ENCODE measurements at places on chromosomes 3 and 15. TPM values are rescaled to one million over a fixed set of nuclear protein-coding genes. Genes with fewer than 3 reads are reported as not detected.

DNA sequence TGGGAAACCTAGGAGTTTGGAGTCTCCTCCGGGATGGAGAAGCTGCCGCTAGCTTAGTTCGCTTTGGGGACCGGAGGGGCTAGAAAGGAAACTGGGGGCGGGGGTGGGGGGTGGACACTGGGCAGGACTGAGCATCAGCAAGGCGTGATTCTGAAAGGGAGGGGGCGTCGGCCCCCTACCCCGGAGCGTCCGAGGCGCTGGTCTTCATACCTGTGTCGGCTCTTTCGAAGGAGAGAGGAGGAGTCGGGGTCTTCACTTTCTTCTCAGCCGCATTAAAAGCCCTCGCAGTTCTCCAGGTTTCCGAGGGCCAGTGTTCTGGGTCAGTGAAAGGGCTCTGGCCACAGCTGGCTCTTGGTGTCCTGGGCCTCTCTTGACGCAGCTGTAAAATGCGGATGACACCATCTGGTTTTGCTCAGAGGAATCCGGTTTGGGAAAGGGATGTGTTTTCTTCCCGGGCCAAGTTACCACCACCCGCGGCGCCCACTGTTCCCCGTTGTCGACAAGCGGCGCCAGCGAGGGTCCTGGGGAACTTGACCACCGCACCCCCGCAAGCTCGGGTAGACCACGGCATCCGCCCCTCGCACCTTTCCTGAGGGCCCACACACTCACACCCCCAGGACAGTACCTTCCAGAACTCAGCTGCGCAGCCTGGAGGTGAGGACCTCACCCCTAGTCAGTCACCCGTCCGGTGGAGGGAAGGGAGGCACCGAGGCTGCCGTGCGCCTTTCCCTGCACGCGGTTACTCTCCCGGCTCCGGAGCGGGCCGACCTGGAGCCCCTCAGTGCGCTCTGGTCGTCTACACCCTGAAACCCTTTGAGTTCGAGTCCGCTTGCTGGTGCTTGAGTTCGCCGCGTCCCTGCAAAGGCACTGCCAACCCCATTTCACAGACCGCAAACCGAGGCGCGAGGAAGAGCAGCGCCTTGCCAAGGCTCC, 660 bp downstream of the CCK start:
- DNase-seq: no peak

- no peak for DNase-seq
Observed at GRCh38 chr3:61685755-61686154, 124.4 kb downstream of the PTPRG start.

GRCh38 chr3:173009410-173009809, 131.6 kb downstream of the SPATA16 start:
- no peak for DNase-seq

DNA sequence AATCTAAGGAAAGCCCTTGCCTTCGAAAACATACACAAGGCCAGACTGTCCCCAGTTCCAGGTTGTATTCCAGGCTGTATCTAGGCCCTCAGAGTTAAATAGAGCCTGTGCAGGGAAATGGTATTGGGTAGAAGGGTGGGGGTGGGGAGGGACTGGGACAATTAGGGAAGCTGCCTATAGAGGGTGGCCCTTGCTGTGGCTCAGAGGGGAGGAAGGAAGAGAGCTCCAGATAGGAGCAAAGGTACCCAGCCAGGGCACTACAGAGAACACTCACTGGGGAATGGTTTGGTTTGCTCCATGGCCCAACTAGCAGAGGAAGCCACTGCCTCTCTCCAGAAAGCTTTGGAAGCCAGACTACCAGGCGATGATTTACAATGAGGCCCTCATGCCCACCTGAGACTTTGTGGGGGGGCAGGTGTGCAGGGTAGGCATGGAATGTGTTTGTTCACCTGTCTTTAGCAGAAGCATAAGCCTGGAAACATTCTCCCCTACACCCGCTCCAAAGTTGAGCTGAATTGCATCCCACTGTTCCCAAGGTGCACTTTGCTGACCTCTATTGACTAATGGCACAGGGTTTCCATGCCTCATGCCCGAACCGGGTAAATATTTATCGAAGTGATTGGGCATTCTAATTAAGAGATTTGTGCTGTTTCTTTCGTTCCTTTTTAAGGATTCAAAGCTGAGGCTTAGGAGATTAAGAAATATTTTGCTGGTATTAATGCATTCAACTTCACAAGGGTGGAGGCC, 6.3 kb upstream of the TLE3 start:
- DNase-seq: no peak

DNA sequence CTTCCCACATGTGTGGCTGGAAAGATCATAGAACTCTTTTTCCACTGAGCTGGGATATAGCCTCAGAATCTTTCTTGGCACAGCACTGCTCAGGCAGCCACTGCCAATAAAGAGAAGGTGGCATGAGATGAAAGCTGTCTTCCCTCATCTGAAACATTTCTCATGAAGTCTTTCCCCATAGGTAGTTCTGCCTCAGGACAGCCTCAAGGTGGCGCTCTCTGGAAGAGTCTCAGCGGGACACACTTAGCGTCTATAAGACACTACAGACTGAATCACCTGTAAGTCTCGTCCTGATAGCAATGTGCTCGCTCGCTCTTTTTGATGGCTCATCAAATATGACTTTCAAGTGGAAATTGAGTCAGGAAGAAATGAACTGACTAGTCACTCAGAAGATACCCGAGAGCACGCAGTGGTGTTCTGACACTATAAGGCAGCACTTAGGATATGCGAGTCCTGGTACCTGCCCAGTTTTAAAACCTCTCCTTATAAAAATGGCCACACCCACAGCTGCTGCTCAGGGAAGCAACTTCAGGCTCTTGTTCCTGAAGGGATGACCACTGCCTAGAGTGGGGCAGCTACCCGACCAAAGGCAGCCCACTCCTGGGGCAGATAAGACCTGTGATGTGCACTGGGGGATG, 269.5 kb downstream of the SUCLG2 start:
- peak; percentile 66 for DNase-seq

The SPINK8 gene
- polyA plus RNA-seq: not detected

DNA sequence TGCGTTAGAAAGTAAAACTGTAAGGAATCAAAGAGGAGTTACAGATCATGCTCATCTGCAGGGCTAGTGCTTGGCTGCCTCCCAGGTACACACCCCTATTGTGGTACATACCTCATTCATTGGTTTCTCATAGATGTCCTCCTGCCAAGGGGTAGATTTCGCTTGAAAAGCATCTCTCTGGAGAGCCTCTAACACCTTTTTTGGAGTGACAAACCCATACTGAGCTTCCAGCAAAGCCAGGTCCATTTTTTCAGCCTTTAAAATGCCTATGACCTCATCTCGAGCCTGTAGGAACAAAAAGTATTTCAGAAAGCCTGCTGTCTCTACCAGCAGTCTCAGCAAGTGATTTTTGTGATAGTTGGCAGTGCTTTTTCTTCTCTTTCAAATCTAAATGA, 112.1 kb downstream of the CMSS1 start:
- DNase-seq: peak; percentile 35

- peak; percentile 12 for DNase-seq
Observed at GRCh38 chr3:171654809-171655208, 155.5 kb downstream of the PLD1 start.

- DNase-seq: peak; percentile 77
Observed at GRCh38 chr3:43879166-43879565, 188.4 kb downstream of the ABHD5 start.

GRCh38 chr15:48089702-48090101, 31.1 kb upstream of the SLC24A5 start:
- DNase-seq: no peak

DNA sequence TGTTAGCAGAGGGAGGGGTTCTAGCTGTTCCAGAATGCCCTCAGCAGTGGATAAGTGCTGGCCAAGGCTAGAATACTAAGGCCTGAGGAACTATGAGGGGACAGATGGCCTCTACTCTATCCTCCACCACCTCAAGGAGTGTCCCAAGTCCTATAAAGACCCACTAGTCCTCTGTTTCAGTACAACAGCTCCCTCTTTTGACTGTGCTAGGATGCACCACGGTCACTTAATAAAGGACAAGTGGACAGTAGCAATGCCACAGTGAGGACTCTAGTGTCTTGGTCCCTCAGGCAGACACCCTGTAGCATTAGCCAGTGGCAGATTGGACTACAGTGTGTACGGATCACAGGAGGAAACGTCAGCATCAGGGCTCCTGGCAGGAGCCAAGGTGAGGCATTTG, 171.8 kb upstream of the PROK2 start:
- DNase-seq: no peak

The CNTN3 gene
- polyA plus RNA-seq: 4.1 TPM

- DNase-seq: no peak
Observed at GRCh38 chr3:103393395-103394186, 958.8 kb downstream of the ZPLD1 start.

The KIF15 gene
- 1.4 TPM for polyA plus RNA-seq

- no peak for DNase-seq
Observed at GRCh38 chr3:61811652-61812051, 250.3 kb downstream of the PTPRG start.

GRCh38 chr3:159902546-159903314, 85.9 kb upstream of the IL12A start:
- no peak for DNase-seq

DNA sequence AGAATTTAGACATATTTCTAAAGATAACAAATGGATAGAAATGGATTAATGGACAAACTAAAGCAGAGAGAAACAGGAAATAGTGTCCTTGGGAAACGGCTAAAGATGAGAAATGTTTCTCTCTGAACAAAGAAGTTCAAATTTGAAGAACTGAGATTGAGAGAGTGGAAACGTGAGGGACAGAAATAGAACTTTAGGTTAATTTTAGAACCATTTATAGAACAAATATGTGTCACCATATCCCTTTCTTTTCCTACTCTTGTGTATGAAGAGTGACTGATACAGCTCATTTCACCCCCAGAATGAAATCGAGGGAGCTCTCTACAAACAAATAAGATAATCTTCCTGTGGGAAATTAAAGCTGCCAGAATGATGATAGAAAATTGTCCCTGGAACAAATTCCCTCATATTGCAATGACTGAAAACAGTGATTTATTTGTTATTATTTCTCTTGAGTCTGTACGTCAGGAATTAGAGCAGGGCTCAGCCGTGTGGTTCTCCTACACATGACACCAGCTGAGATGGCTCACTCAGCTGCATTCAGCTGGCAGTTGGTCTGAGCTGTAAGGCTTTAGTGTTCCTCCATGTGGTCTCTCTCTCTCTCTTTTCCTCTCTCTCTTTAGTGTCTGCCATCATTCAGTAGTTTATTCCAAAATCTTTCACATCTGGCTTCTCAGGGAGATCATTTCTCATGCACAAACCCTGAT, 46.6 kb upstream of the ARPP21 start:
- DNase-seq: no peak

The ADGRG7 gene
- 4.9 TPM for polyA plus RNA-seq

The RMDN3 gene
- polyA plus RNA-seq: 39.0 TPM

- DNase-seq: no peak
Observed at GRCh38 chr3:9902372-9903237, at the start of gene IL17RE. Gene IL17RE (plus strand): TSS chr3:9902848. CDS start chr3:9902933, 85 bp downstream.

DNA sequence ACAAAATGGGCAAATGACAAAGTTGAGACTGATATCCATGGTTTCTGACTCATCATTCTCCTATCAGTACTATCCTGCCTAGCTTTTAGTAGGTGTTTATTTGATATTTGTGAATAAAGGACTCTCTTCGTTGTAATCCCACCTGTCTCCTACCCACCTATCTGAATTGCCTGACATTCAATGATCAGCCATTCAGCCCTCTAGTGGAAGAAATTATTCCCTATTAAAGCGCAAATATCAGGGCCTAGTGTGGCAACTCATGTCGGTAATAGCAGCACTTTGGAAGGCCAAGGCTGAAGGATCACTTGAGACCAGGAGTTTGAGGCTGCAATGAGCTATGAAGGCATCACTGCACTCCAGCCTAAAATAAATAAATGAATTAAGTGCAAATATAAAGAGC, 195.7 kb upstream of the SETMAR start:
- no peak for DNase-seq

GRCh38 chr3:183572935-183573334, 17.4 kb upstream of the KLHL6 start:
- DNase-seq: no peak

The GABRR3 gene
- not detected for polyA plus RNA-seq

DNA sequence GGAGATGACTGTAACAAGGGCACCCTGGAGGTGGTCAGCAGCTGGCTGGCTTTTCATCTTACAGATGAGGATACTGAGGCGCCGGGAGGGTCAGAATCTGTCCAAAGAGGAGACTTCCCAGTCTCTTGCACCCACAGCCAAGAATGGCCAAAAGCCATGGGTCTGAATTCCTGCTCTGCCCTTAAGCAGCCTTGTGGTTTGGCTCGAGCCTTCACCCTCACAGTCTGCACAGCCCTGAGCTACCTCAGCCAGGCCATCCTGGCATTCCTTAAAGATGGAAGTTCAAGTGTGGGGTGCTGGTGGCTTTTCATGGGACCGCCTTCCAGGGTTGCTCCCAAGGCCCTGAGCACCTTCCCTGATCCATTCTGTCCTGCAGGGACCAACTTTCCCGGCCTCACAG, 59.2 kb downstream of the CACNA2D2 start:
- no peak for DNase-seq

GRCh38 chr15:94098921-94099573, 132.3 kb upstream of the MCTP2 start:
- DNase-seq: no peak

The LYZL4 gene
- not detected for polyA plus RNA-seq

GRCh38 chr15:56034514-56034913, 41.1 kb upstream of the NEDD4 start:
- no peak for DNase-seq

GRCh38 chr3:134075568-134075825, 45.8 kb upstream of the SLCO2A1 start:
- DNase-seq: no peak

The SNRPA1 gene
- polyA plus RNA-seq: 117 TPM

The CORO2B gene
- polyA plus RNA-seq: 5.1 TPM

The DHX30 gene
- 47.8 TPM for polyA plus RNA-seq

GRCh38 chr15:78938658-78939488, 6.0 kb downstream of the CTSH start:
- DNase-seq: no peak

The FOXB1 gene
- polyA plus RNA-seq: 0.32 TPM

- DNase-seq: peak; percentile 43
Observed at GRCh38 chr3:179450901-179451264, 387 bp downstream of the GNB4 start.

The RAD51 gene
- polyA plus RNA-seq: 4.9 TPM

DNA sequence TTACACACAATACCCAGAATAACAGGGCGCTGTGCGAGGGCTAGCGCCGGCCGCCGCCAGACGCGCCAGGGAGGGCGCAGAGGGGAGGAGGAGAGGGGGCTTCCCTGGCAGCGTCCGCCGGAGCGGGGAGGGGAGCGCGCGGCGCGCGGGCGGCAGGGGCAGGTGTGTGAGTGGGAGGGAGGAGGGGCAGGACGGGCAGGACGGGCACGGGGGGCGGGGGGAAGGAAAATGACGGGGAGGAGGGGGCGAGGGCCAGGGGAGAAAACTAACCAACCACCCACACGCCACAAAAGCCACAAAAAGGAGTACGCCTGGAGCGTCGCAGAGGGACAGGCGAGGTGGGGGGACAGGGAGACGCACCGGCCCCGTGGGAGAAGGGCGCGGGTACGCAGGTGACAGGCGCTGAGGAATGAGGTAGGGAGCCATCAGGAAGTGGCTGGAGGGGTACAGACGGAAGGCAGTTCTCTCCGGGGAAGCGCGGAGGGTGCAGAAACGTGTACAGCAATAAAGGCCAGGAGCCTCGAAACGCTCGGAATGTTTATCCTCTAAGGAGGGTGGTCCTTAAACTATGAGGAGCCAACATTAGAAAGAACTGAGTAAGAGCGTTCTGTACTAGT, 610 bp upstream of the SATB1 start:
- peak; percentile 78 for DNase-seq
